ENCODE measurements at places on chromosomes 1 and 21.
A peak's percentile ranks its signal among the peaks of the same experiment; 100 is the strongest.

DNA sequence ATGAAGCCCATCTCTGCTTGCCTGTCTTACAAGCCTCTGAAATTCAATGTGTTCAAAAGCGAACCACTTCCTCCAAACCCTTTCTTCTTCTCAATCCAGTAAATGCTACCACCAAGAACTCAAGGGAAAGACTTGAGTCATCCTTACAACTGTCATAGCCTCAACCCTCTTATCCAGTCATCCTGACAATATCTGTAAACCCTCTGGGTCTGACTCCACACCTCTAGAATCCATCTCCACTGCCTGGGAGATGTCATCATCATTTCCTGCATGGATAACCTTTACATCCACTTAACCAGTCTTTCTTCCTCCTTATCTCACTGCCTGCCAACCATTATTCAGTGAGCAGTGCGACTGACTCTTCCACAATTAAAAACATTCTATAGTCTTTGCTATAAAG, 441.1 kb downstream of the SETD4 start:
- DNase-seq: no peak

DNA sequence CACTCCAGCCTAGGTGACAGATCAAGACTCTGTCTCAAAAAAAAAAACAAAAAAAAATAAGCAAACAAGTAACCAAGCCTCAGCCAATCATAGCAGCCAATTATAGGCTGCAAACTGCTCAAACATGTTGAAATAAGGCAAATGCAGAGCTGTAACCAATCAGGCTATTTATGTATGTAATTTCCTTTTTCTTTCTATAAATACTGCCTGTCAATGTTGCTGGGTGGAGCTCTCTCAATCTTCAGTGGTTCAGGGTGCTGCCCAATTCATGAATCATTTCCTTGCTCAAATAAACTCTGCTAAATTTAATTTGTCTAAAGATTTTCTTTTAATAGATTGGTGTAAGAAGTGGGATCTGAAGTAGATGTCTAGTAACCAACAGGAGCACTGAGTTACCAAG, 11.6 kb upstream of the CD1D start:
- no peak for DNase-seq

DNA sequence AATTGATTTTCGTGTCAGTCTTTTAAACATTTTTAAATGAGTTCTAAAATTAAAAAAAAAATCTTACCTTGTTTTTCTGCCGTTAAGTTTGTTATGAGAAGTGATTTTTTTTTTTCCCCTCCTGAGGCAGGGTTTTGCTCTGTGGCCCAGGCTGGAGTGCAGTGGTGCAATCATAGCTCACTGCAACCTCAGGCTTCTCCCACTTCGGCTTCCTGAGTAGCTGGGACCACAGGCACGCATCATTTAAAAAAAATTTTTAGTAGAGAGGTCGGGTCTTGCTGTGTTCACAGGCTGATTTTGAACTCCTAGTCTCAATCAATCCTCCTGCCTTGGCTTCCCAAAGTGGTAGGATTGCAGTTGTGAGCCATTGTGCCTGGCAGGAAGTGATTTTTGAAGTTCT, 41.1 kb downstream of the MTR start:
- DNase-seq: no peak

DNA sequence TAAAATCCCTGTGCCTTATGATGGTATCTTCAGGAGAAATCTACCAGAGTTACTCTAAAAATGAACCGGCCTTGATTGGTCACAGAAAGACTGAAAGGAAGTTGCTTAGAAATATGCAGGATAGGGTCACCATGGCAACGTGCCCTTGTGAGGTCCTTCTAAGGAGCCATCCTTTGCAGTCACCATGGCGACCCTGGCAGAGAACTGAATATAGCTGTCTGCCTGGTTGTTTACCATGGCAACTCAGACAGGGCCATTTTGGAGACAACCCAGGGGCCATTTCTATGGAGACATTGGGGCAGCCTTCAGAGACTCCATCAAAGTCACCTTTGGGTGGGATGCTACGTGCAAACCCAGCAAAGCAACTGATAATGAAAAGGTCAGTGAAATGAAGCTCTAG, 43.0 kb downstream of the SNX7 start:
- DNase-seq: no peak

GRCh38 chr1:151881479-151881878, 27.8 kb downstream of the THEM4 start:
- DNase-seq: no peak

DNA sequence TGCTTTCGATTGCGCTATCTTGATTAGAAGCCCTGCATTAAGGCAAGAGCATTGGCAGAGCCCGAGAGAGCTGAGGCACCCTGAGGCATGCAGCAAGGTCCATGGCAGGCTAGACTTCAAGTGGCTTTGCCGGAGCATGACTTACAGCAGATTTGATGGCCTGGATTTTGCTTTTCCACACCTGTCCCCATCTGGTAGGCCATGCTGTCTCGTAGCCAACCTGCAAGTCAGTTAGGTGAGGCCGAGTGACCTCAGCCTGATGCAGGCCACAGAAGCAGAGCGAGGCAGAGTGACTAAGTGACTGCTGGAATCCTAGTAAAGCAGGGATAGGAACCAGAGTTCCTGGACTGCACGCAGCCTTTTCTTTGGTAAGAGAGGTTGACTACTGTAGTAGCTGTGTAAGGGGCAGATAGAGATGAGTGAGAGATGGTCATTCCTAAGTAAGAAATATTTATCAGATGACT, 148.9 kb downstream of the PBX1 start:
- DNase-seq: no peak

GRCh38 chr1:100347009-100347966, 5.0 kb upstream of the CDC14A start:
- no peak for DNase-seq

GRCh38 chr21:42039470-42039901, 29.3 kb upstream of the ZBTB21 start:
- no peak for DNase-seq

GRCh38 chr1:178940068-178940765, 69.3 kb upstream of the ANGPTL1 start:
- no peak for DNase-seq

- DNase-seq: no peak
Observed at GRCh38 chr1:94422115-94422820, 4.1 kb downstream of the ABCD3 start.

DNA sequence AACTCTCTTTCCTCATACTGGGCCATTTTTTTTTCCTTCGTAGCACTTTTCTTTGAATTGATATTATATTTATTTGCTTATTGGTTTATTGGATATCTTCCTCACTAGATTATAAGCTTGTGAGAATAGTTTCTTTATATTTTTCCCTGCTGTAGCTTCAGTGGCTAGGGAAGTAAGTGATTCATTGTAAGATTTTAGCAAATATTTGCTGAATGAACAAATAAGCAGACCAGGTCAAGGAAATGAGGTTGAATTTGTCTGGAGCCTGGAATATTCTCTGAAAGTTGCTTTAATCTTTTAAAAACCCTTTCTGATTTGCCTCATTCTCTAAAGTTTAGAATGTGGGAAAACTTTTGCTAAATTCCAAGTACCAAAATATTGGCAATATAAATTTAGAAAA, 80.2 kb downstream of the RABGAP1L start:
- DNase-seq: no peak

- peak; percentile 74 for DNase-seq
Observed at GRCh38 chr21:31182231-31183140, 144.2 kb upstream of the KRTAP19-8 start.

DNA sequence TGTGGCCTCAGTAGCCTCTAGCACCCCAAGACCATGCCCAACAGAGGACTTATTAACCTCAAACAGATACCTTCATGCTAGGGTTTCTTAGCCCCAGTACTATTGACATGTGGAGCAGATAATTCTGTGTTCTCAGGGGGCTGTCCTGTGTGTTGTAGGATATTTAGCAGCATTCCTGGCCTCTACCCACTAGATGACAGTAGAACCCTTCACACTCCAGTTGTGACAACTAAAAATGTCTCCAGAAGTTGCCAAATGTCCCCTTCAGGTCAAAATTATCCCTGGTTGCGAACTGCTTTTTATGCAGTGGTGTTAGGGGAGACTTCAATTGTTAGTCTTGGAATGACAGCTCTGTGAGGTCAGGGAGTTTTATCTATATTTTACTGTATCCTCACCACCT, 8.1 kb downstream of the KAZN start:
- DNase-seq: no peak

- DNase-seq: no peak
Observed at GRCh38 chr1:43426221-43426620, 27.5 kb downstream of the HYI start.

DNA sequence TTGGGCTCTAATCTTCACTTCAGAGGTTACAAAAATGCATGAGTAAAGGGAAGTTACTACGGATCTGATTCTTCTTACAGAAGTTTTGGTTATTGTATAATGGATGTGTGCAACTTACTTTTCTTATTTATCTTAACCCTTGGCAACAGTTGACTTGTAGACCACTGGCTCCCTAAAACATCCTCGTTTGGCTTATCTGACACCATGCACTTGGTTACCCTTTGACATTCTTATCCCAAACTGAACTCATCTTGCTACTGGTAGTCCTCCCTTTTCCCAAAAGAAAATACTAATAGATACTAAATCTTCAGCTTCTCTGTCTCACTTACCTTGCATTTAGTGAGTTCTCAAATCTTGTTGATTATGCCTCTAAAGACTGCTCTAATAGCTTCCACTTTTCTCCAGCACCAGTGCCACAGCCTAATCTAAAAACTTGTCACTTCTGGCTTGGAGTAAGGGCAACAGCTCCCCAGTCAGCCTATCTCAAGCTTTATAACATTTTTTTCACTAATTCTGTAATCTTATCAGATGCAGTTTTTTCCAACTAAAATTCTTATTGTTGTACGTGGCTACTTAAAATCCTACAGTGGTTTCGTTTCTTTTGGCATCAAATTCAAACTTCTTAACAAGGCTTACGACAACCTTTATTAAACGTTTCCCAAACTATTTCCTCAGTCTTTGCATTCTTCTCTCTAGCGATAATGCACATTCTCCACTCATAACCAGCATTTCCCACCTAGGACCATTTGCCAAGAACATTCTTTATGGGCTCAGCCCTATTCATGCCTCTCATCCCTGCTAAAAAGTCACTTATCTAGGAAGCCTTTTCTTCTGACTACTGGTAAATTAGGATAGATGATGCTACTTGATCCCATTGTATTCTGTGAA, 204.2 kb downstream of the KCNT2 start:
- DNase-seq: no peak

- DNase-seq: no peak
Observed at GRCh38 chr1:41414296-41414695, 53.1 kb downstream of the FOXO6 start.

DNA sequence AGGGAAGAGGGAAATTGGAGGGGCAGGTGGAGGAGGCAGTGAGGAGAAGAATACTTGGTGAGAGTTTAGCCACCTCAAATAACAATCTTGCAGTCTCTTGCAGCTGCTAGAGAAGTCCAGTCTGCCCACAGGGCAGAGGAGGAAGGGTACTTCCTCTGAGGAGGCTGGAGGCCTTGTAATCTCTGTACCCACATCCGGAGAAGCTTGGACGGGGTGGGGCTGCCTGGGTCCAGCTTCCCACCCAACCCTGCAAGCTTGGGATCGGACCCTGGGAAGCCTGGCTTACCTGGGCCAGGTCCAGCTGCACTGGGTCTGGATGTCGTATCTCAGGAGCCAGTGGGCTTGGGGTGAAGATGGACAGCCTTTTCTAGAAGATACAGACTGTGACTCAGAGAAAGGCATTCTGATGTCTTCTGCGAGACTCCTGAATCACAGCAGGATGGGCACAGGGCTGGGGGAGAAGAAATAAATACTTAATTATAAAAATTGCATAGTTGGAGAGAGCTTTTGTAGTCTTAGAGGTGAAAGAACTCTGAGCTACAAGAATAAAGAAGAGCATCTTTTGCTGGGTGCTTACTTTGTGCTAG, 111.8 kb upstream of the JUN start:
- no peak for DNase-seq
